ENCODE measurements at places on chromosomes 3 and 15.

DNA sequence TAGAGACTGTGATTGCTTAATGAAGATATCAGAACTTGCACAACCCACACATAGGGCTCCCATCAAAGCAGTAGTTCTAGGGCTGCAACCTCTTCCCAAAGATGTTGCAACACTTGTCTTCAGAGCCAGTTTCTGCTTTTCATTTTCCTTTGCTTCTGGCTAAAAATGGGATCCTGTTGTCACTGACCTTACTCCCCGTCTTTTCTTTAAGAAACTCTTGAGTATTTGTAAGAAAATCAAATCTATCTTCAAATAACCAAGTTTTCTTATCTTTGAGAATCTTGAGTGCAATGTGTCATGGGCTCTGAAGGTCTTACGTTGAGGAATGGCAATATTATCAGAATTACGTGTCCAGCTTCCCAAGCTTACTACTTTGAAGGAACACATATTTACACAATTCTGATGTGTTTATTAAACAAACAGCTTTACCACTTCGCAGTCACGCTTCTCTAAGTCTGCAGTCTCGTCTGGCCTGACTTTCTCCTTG, 24.1 kb downstream of the CACNA1D start:
- no peak for DNase-seq

- DNase-seq, result no peak
Observed at GRCh38 chr3:31014317-31015040, 120.0 kb upstream of the GADL1 start.

GRCh38 chr3:178901204-178901603, 170.4 kb downstream of the ZMAT3 start:
- no peak for DNase-seq

DNA sequence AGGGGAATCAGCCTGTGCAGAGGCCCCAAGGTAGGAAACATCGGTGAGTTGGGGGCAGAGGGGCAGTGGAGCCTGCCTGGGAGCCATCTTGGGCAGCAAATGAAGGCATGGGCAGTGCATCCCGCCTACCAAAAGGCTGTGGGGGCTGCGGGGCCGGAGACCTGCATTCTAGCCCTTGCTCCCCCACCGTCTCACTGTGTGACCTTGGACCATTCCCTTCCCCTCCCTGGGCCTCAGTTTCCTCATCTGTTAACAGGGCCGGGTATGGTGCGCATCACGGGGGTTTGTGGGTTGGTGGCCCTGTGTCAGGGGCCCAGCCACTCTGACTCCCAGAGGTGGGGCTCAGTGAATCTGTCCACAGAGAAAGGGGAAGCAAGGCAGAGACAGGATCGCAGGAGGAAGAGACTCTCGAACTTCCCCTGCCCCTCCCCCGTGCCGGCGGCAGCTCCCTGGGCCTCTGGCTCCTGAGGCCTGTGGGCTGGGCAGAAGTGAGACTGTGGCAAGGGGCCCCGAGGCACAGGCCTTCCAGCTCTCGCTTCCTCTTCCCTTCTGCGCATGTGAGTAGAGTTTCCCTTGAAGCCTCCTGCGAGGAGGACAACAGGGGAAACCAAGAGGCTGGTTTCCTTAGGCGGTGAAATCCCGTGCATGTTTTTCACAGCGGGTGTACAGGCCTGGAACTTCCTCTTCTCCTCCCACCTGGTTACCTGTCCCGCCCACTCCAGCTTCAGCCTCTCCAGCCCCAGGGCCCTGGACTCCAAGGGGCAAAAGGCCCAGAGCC, 42.9 kb downstream of the IDH2 start:
- DNase-seq, result no peak

DNA sequence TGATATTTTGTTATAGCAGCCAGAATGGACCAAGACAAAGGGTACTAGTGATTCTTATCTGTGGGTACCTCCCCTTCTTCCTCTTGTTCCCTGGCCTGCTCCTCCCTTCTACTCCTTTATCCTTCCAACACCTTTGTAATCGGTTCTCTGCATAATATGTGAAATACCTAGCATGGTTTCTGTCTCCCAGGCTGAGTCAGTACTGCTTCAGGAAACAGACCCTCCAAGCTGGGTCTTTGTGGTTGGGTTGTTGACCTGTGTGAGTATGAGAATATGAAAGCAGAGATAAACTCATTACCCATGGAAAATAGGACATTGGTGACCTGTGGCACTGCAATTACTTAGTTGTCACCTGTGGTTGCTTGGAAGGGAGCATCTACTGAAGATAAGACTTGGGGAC, 69.3 kb upstream of the KLF13 start:
- DNase-seq, result no peak
